ENCODE measurements at places on chromosomes 12 and 14. TPM values are rescaled to one million over a fixed set of nuclear protein-coding genes. Genes with fewer than 3 reads are reported as not detected.

GRCh38 chr12:124115976-124116690 is 143.1 kb downstream of the ZNF664 start:
- DNase-seq: no peak

AGAP2 gene
- polyA plus RNA-seq: 0.04 TPM

- no peak for DNase-seq
Measured at GRCh38 chr12:52074971-52075724, 4.4 kb upstream of the SMIM41 start.

DNA sequence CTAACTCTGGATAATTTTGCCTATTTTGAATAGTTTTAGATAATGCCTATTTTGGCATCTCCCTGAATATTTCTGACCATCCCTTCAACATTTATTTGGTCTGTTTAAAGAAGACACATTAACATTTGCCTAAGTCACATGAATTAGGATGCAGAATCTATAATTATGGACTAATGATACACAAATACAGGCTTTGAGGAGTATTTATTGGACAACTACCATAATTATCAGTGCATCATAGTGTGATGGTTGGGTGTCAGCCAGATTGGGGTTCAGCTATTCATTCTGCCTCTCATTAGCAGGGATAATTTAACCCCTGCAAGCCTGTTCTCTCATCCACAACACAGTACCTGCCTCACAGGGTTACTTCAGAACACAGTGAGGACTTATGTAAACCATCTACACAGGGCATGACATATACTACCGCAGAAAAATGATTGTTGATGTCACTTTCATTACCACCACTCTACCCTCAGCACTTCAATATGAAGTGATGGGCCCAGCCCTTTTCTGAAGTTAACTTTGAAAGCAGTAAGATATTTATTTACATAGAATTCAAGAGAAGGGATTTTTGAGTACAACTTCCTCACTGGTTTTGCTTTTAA is 14.4 kb downstream of the PRKCH start:
- no peak for DNase-seq

- DNase-seq: no peak
Measured at GRCh38 chr12:130973109-130973508, 19.4 kb downstream of the ADGRD1 start.

RNASE7 gene
- not detected for polyA plus RNA-seq

- DNase-seq: no peak
Measured at GRCh38 chr12:8840321-8840720, 17.9 kb downstream of the A2ML1 start.

KLRK1 gene
- polyA plus RNA-seq: not detected

DNA sequence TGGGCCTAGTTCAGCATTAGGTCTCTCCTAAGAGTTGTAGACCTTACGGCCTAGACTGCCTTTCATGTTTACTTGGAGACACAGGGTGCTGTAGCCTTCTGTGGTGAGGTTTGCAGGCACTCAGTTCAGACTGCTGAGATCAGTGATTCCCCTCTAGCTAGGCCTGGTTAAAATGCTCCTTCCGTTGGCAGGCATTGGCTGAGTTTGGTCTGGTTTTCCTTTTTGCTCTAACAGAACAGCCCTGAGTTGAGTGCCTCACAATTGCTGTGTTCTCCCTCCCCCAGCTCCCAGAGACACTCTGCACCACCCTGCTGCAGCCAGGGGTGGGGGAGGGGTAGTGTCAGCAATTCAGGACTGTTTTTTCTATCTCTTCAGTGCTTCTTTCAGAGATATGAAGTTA is 178.9 kb upstream of the DYRK2 start:
- DNase-seq: no peak

DNA sequence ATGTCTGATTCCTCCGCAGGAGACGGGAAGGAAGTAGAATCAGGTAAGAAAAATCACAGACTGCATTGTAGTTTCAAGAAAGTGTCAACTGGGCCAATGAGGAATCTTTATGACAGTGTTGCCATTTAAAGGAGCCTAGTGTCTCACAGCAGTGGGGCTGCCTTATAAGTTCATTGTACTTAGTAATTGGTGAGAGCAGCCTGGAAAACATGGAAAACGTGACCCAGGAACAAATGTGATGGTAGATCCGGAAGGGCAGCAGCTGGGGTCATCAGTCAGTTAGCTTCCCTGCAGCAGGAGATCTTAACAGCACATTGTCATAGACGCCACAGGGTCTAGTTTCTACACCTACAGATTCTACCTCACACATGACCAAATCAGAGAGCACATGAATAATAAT is 630.0 kb upstream of the LMO3 start:
- no peak for DNase-seq

PPP4R4 gene
- polyA plus RNA-seq: 0.39 TPM

DNA sequence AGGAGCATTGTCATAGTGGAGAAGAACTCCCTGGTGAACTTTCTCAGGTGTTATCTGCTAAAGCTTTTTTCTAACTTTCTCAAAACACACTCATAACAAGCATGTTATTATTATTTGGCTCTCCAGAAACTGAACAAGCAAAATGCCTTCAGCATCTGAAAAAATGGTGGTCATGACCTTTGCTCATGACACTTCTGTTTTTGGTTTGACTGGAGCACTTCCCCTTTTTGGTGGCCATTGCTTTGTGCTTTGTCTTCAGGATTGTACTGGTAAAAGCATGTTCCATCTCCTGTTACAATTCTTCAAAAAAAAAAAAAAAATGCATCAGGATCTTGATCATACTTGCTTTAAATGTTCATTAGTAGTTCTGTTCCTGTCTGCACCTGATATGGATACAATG is 1241.6 kb upstream of the USP15 start:
- no peak for DNase-seq

GRCh38 chr12:132270516-132270915 is 58.9 kb downstream of the GALNT9 start:
- DNase-seq: no peak

DNA sequence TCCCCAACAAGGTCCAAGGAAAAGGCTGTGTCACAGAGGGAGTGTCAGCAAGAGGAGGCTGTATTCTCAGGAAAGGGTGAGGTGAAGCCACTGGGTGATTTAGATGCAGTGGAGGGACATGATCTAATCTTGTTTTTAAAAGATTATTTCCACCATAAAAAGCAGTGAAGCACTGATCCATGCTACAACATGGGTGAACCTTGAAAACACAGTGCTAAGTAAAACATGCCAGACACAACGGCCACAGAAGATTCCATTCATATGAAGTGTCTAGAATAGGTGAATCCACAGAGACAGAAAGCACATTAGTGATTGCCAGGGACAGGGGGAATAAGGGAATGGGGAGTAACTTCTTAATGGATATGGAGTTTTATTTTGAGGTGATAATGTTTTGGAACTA is 12.8 kb downstream of the RITA1 start:
- DNase-seq: no peak

DNA sequence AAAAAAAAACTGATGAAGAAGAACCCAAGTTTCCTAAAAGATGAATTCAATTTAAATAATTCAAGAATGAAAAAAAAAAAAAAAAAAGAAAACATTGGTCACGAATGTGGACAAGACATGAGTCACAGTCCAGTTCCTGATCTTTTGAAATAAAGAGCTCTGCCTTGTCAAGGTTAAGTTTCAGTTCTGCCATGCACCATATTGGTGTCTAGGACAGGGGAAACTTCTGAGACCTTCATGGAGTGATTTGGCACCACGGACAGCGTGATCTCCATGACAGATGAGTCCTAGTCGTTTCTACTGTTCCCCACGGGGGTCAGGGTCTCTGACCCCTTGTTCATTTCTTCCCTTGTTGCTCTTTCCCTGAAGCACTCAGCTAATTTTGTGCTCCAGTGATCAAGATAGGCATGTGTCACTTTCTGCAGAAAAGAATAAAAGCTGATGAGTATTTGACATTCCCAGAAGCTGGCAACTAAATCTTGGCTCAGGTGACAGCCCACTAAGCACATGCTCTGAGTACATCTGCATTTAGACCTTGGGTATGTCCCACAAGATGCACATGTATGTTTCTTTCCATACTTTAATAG is 1159.7 kb downstream of the BCL11B start:
- no peak for DNase-seq

DNA sequence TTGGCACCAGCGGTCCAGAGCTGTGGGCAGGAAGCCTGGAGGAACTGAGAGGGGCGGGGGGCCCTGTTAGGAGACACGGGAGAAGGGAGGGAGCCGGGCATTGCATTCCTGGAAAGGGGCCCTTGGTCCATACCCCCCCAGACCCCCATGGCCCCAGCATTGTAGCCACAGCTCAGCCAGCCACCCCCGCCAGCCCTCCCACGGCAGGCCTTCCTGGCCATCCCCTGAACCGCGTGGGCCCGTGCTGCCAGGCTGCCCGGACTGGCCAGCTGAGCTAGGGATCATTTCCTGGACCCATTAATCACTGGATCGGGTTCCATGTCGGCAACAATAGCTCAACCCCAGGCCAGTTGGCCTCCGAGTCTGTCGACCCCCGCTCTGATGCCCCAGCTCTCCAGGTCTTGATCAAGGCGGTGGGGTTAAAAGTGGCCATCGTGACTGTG is 39.8 kb upstream of the DIO3 start:
- no peak for DNase-seq

- DNase-seq: no peak
Measured at GRCh38 chr12:86634456-86635410, 378.5 kb upstream of the MGAT4C start.

DNA sequence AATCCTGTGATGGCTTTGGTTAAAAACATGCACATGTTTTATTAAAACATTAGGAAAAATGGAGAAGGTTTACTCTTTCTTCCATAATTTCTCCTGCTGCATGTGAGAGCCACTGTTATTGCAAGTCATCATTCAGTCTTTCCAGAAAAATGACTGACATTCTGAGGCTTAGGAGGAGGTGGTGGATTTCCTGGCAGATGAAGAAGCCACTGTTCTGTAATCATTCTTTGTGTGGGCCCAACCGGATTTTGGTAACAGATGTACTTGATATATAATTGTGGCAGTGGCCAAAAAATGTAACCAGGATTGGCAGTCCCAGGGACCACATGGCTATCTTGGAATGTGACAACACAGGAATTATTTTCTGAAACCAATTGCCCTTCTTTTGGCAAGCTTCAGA is 120.2 kb downstream of the DAAM1 start:
- no peak for DNase-seq

MYH6 gene
- polyA plus RNA-seq: not detected

VASH1 gene
- polyA plus RNA-seq: 3.3 TPM

MEG3 gene
- 191 TPM for polyA plus RNA-seq

FAM222A gene
- 0.12 TPM for polyA plus RNA-seq

DNA sequence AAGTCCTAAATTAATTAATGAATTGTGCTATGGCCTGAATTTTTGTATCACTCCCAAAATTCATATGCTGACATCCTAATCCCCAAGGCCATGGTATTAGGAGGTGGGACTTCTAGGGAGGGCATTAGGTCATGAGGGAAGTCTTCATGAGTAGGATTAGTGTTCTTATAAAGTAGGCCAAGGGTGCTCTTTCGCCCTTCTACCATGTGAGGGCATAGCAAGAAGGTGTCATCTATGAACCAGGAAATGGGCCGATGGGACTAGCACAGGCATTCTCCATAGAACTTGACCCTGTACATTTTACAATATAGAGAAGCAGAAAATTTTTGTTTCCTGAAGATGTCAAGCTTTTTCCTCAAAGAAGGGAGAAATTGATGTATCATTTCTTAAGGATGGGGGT is 12.5 kb downstream of the SYT10 start:
- DNase-seq: no peak

PKP2 gene
- polyA plus RNA-seq: 0.04 TPM

DENND5B gene
- 7.9 TPM for polyA plus RNA-seq

DNA sequence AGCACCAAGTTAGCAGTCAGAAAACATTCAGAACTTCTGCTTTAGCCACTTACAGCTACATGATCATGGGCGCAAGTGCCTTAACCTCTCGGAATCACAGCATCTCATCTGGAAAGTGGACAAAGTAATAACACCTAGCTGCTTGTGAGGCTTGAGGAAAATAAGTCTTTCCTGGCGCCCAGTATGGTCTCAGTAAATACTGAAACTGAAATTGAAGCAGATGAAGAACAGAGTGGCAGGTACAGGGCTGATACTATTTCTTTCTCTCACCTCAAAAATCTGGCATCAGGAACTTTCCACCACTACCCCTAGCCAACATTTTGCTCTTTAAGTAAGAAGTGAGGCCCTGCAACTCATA is 129.7 kb upstream of the FUT8 start:
- DNase-seq: no peak

MRPL52 gene
- polyA plus RNA-seq: 66.7 TPM

GRCh38 chr12:49264873-49265792 is at the start of gene TUBA1C:
TUBA1C (plus strand) TSS chr12:49265082; CDS start chr12:49265182, 100 bp downstream.
- peak; percentile 62 for DNase-seq

ZBTB42 gene
- polyA plus RNA-seq: 2.7 TPM

ANO2 gene
- polyA plus RNA-seq: 0.05 TPM

DNA sequence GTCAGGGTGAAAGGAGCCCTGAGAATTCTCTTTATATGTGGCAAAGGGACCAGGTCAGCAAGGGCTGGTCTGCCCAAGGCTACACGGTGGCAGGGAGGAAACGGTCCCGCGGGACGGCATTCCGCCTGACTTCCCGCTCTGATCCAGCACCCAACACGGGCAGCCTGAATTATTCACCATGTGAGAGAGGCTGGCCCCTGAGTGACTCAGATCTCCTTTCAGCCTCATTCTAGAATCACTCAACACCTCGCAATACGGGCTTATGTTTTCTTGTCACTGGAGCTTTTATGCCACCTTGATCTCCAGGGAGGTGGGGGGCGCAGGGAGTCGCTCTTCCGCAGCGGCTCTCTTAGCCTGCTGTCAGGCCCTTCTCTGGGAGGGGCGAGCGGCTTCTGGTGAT is 8.5 kb downstream of the LRTM2 start:
- no peak for DNase-seq

DNA sequence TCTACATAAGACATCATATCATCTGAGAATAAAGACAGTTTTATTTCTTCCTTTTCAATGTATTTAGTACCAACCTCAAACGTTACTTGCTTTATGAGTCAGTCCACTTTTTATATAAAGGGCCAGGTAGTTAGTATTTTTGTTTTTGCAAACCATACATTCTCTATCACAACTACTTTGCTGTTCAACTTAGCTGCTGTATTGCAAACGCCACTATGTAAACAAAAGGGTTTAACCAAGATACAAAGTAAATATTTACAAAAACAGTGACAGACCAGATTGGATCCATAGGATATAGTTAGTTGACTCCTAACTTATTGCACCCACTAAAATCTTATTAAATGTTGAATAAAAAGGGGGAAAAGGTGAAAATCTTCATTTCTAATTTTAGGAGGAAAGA is 87.7 kb upstream of the FOXG1 start:
- DNase-seq: no peak

DNA sequence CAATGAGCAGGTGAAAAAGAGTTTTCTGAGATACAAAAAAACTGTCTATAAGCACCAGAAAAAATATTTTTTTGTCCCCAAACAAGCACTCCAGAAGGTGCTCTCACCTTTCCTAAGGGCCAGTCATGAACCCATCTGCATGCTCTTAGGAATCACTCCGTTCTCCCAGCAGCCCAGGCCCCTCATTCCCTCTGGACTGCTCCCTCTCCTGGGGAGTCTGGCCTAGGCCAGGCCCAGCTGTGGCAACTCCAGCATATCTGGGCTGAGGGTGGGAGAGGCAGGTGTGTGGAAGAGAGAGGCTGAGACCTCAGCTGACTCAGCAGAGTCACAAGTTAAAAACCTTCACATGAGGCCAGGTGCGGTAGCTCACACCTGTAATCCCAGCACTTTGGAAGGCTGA is 54.6 kb downstream of the TRAFD1 start:
- DNase-seq: no peak

- DNase-seq: no peak
Measured at GRCh38 chr14:98536256-98536655, 735.7 kb downstream of the BCL11B start.

CLEC2A gene
- polyA plus RNA-seq: not detected

- DNase-seq: no peak
Measured at GRCh38 chr12:69161829-69162228, 77.5 kb upstream of the CPSF6 start.
